ENCODE measurements at places on chromosomes 3 and 15.

DNA sequence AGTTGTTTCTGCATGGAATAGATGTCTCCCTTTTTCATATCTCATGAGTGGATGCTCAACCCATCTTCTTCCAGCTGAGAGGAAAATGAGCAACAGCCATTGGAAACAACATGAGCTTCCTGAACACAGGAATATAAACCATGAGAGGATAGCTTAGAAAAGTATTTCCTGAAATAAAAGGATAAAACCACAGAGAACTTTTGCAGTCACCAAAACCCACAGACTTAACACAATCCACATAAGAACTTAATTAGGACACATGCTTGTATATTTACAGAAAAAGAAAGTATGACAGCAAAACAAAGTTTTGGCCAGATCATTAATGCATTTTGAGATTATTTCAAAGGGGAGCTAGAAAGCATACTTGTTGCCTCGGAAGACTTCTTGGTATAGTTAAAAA is 180.5 kb upstream of the RASGRP1 start:
- DNase-seq: no peak

DNA sequence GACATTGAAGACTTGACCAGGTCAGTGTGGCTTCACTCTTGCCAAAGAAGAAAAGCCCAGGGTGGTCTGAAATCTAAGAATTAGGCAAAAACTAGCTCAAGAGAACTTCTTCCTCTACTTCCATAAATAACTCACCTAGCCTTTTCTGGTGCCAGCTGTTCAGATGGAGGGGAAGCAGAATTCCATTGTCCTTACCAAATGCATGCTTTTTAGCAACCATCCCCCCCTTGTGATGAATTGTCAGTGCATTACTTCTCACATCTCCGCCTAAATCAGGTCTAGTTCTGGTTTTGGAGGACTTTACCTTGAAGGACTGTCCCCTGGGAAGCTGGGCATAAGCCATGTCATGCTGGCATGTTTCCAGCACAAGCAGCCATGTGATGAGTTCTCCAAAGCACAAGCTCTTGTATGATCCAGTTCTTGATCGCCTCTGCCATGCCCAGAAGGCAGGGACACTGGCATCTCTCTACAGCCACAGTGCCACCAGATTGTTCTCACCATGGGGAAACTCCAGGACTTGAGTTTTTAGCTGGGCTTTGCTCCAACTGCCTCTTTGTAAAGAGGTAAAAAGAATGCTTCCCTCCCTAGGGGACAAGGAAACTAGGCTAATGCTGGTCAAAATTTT is 96.4 kb upstream of the IL12A start:
- no peak for DNase-seq

DNA sequence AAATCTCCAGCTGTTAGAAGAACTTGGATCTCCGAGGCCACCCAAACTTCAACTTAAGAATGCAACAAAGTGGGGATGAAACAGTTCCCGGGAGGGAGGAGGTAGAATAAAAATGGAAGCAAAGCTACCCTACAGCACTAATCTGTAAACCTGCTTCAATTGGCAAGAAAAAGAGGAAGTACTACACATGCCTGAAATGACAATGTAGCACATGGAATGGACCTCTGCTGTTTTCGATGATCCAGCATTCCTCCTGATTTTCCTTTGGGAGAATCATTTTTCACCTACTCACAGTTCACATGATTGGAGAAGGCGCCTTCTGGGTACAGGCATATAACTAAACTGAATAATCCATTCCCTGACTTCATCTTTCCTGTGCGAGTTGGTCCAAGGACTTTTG is 1081.5 kb downstream of the FHIT start:
- DNase-seq: no peak

DNA sequence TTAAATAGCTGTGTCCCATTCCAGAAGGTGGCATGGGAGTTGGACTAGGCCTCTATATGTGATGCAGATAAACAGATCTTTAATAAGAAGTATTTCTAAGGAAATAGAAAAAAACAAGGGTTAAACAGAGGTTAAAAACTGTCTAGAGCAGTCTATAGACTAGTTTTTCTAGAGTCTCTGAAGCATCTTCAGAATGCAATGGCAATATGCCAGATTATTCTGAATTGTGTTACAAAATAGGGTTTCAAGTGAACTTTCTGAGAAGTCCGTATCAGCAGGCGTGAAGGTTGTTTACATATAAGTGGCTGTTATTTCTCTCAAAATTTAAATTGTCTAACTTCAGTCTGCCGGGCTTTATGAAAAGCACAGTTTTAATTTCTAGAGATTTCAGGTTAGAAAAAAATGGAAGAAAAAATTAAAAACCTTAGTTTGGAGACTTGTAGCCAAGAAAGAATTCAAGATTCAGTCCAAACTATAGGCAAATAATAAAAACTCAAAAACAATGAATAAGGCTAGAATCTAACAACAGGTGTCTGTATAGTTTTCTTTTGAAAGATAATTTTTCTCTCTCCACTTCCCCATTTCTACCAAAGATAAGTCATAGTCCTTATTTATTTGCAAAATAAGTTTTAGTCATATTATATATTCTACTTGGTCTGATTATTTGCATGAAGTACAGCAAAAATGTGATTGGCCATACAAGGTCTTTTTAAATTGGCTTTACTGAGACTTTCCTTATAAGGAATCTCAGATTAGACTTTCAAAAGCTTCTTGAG is 55.2 kb downstream of the OSTN start:
- no peak for DNase-seq

DNA sequence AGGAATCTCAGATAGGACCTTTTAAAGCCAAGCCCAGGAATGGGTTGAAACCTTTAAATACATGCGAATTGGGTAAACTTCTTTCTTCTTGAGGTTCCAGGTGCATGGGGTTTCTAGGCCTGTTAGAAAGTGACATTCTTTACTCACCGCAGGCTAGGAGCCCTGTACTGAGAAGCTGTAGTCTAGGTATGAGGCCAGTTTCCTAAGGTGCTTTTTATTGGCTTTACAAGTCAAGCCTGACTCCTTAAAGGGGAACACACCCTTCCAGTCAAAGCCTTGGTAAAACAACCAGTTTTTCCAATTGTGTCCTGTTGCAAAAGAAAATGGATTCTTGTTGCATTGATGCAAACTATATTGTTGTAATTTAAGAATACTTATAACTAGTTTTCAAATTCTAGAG is 76.1 kb upstream of the ATP11B start:
- no peak for DNase-seq

DNA sequence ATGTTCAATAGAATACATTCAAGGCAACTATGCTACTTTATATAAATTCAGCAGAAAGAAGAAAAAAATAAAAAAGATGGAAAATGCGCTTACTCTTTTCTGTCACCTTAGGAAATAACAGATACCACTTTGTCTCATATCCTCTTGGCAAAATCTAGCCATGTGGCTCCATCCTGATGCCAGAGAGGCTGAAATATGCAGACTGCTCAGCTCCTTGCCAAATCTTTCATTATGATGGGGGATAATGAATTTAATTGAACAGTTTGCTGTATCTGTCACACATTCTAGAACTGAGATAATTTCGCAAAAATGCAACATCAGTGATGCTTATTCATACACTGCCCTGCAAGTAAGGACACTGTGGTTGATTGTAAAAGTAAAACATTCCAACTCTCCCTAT is 1081.5 kb downstream of the PLOD2 start:
- no peak for DNase-seq

- peak; percentile 28 for DNase-seq
Observed at GRCh38 chr3:99789011-99789721, 28.5 kb upstream of the CMSS1 start.

GRCh38 chr3:17844236-17844635 is 101.8 kb upstream of the TBC1D5 start:
- DNase-seq: no peak

GRCh38 chr15:87660251-87661129 is 596.0 kb downstream of the NTRK3 start:
- no peak for DNase-seq

DNA sequence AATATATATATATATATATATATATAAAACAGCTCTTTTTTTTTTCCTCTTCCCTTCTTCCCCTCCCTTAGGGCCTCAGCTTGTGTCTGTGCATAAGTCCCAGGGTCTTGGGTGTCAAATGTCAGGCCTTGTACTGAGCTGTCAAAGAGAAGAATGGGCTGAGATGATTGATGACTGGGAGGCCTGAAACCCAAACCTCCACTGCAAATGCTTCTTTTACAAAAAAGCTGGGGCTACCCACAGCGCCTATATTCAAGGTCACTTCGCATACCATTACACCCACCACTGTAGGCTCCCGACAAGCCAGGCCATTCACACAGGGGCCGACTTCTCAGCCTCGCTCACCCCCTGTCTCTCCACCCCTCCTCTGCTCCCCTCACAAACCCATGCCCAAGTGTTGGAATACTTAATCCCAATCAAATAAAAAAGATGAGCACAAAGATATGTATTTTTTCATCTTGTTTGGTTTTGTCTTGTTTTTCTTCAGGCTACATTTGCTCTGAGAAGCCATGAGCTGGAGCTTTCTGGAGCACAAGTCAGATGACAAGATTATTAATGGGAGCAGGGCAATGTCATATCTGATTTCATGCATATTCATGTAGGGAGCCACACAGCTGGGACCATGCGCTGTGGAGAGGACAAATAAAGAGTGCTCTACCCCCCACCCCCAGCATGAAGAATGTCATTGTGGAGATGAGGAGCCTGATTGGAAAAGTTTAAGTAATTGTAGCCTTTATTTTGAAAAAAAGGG is 614.4 kb upstream of the NR2F2 start:
- no peak for DNase-seq

GRCh38 chr15:67918205-67918861 is 78.5 kb upstream of the RNU6-1 start:
- no peak for DNase-seq

DNA sequence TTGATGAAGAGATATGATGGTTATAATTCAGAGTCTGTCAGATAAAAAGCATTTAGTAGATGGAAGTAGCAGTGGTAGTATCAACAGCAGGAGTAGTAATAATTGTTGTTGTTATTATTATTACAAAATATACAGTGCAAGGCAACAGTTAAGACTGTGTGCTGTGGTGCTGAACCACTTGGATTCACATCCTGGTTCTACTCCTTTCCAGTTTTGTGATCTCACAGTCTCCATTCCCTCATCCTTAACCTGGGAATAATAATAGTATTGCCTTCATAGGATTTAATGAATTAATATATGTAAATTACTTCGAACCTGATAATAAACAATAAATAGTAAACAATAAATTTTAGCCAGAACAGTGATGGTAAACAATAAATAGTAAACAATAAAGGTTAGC is 37.1 kb upstream of the TSC22D2 start:
- DNase-seq: no peak

DNA sequence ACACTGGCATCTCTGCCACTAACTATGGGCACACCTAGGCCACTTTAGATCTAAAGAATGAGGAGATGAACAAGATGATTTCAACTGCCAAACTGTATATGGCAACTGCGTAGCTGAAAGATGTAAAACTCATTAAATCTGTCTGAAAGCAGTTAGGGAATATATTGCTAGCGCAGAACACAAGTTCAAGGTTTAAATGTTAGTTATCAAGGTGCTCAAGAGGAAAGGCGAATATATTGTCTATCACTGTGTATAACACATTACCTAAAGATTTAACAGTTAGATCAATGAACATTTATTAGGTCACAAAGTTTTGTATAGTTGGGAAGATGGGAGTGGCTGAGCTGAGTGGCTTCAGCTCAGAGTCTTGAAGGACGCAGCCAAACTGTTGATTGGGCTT is 33.9 kb upstream of the PSMD6 start:
- DNase-seq: no peak

DNA sequence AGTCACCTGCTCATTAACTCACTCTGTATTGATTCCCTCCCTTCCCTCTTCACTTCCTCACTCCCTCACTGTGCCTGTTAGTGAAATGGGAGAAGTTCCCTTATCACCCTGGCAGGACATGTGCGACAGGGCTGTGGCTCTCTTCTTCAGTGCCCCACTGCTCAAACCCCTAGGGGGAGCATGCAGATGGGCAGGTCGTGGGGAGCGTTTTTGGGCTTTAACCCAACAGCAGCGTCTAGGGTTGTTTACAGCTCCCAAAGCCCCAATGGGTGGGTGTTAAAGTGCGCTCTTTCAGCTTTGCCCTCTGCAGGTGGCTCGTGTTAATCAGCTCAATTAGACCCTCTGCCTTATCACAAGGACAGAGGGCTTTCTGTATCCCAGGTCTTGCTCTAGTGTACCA is 447.8 kb upstream of the PROK2 start:
- no peak for DNase-seq

- no peak for DNase-seq
Observed at GRCh38 chr15:34246276-34246976, 21.6 kb downstream of the EMC4 start.

GRCh38 chr15:70203981-70204560 is 106.4 kb upstream of the TLE3 start:
- no peak for DNase-seq

DNA sequence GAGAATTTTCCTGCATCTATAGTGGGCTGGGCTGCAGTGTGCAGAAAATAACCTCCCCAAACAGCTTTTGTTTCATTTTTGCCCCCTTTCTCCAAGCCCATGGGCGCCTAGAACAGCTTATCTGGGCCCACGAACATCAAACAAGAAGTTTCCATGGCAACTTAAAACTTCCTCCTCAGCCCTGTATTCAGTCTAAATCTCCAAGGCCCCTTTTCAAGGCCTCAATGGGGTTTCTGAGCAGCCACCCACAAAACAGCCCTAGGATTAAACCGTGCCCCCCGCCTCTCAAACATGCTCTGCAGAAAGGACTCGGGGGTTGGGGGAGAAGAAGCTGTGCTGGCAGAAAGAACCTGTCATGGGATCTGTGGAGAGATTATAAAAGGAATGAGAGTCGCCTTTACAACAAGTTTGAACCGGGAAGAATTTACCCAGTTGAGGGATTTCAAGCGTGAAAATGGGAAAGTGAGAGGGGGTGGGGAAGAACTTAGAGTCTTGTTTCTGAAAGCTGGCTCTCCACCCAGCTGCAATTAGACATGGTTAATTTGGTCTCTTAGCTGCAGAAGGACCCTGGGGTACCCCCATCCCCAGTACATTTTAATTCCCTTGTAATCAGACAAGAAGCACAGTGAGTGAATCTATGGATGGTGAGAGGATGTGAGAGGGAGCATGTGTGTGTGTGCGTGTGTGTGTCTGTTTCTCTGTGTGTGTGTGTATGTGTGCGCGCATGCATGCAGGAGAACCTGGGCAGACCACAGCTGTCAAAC is 4.3 kb upstream of the FAM107A start:
- DNase-seq: no peak

GRCh38 chr3:143914257-143914656 is 57.4 kb upstream of the DIPK2A start:
- DNase-seq: no peak

- no peak for DNase-seq
Observed at GRCh38 chr15:90062462-90062932, 39.8 kb downstream of the IDH2 start.

DNA sequence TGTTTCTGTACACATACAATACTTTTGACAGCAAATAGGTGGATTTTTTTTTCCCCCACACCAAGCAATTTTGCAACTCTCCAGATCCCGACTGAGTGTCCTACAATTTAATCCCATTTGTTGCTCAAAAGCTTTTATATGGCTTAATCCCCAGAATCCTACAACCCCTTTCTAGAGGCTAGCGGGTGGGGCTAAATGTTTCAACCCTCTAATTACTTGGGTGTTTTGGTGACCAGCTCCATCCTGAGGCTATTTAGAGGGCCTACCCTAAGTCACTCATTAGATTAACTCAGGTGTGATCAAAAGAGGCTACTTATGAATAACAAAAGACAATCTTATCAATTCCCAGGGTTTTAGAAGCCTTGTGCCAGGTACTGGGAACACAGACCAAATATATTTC is 21.0 kb upstream of the FBXL2 start:
- no peak for DNase-seq

GRCh38 chr15:101615414-101615985 is 36.7 kb downstream of the TM2D3 start:
- DNase-seq: no peak

Data from activated CD4-positive, alpha-beta T cell treated with anti-CD3 and anti-CD28 coated beads, Interleukin-2, Interleukin-4, amounts not matched to agents 100 ng/mL and 50 ng/mL, durations not matched to agents 16 hours and 8 hours (primary cell).